Muscle of leg (tissue), 16 donors: ENCODE measurements at places on chromosomes 6 and 20. TPM values are rescaled to one million over a fixed set of nuclear protein-coding genes. Genes with fewer than 3 reads are reported as not detected.

DNA sequence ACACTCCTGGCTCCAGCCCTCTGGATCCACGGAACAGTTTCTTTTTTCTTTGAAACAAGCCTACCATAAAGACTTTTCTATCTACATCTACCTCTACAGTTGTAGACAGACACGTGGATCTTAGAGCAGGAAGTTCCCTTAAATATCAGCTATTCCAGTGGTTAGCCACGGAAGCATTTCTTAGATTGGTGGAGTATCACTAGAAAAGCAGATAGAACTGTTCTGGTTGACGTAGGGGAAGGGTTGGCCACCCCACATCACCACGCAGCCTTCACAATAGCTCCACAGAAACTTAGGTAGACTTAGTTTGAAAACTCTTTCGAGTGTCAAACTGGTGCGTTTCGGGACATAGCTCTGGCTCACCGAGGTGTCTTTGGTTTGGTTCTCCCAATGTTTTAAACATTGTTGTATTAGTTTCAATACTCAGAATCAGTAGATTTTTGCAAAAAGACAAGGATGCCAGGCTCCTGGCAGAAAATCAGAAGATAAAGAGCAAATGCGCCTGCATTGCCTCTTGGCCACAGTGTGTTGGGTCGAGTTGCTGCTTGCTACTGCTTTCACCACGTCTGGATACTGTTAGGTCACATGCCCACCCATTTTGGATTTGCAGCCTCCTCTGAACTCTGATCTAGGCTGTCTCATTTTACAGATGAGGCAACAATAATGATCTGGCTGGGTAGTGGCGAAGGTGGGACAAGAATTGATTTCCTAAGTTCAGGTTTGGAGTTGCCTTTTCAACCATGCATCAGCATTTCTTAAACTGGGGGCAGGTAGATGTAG is 71.5 kb upstream of the DTNBP1 start:
- H3K36me3 ChIP-seq, result no peaks in the 10 kb centered on the region
- no peak overlapping the region for H3K4me3 ChIP-seq
- H3K27ac ChIP-seq, result no peak overlapping the region
- no peak for DNase-seq
- no peaks in the 10 kb centered on the region for H3K27me3 ChIP-seq
- H3K4me1 ChIP-seq, result no peaks in the 10 kb centered on the region

- H3K4me3 ChIP-seq, result no peak overlapping the region
- no peaks in the 10 kb centered on the region for H3K36me3 ChIP-seq
- DNase-seq, result no peak
- no peaks in the 10 kb centered on the region for H3K4me1 ChIP-seq
Observed at GRCh38 chr6:93644611-93645010, 225.3 kb upstream of the EPHA7 start.

GRCh38 chr6:124963416-124963785 is 1.2 kb downstream of the RNF217 start:
- H3K27me3 ChIP-seq, result no peaks in the 10 kb centered on the region
- no peaks in the 10 kb centered on the region for H3K36me3 ChIP-seq
- H3K4me1 ChIP-seq, result peaks cover 2% of the 10 kb centered on the region
- H3K4me3 ChIP-seq, result peak overlapping the region; percentile 85
- peak; percentile 55 for DNase-seq

- peaks cover 10% of the 10 kb centered on the region for H3K4me1 ChIP-seq
- peaks cover 13% of the 10 kb centered on the region for H3K27me3 ChIP-seq
- peak overlapping the region; percentile 38 for H3K4me3 ChIP-seq
- no peak overlapping the region for H3K27ac ChIP-seq
- no peaks in the 10 kb centered on the region for H3K36me3 ChIP-seq
Observed at GRCh38 chr6:28657381-28657768, 131.7 kb downstream of the GPX5 start.

The POPDC3 gene
- 48.5 TPM for total RNA-seq

GRCh38 chr6:151269321-151269995 is 29.7 kb downstream of the AKAP12 start:
- H3K36me3 ChIP-seq, result no peaks in the 10 kb centered on the region
- H3K4me1 ChIP-seq, result no peaks in the 10 kb centered on the region
- H3K27ac ChIP-seq, result peak overlapping the region; percentile 65
- H3K27me3 ChIP-seq, result no peaks in the 10 kb centered on the region
- DNase-seq, result peak; percentile 95

The UNC93A gene
- total RNA-seq, result not detected

DNA sequence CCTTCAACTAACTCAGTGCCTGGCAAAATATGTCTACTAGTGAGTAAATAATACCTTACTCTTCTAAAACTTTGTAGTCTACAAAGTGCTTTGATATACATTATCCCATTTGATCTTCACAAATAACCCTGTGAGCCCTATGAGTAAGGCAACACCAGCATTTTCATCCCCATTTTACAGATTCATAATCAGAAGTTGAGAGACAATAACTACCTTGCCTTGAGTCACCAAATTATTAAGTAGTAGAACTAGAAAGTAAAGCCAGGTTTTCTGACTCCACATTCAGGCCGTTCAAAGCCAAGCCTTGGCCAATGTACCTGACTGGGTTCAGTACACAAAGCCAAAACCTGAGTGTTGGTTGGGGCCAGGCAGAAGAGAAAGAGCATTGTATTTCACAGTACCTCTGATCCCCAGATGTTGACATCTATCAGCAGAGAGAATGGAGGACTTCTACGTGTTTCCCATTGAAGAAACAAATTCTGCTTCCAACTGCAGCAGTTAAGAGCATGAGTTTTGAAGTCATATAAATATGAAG is 111.3 kb upstream of the LGSN start:
- H3K4me3 ChIP-seq, result no peak overlapping the region
- no peak for DNase-seq
- H3K4me1 ChIP-seq, result no peaks in the 10 kb centered on the region
- H3K36me3 ChIP-seq, result no peaks in the 10 kb centered on the region
- H3K27ac ChIP-seq, result no peak overlapping the region
- no peaks in the 10 kb centered on the region for H3K27me3 ChIP-seq

DNA sequence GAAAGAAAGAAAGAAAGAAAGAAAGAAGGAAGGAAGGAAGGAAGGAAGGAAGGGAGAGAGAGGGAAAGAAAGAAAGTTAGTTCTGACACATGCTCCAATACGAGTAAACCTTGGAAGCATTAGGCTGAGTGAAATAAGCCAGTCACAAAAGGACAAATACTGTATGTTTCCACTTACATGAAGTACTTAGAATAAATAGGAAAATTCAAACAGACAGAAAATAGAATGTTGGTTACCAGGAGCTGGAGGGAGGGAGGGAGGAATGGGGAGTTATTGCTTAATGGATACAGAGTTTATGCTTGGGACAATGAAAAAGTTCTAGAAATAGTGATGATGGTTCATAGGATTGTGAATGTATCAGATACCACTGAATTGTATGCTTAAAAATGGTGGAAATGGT is 75.2 kb upstream of the CDH4 start:
- peaks cover 2% of the 10 kb centered on the region for H3K4me1 ChIP-seq
- no peak overlapping the region for H3K4me3 ChIP-seq
- H3K27me3 ChIP-seq, result peaks cover 3% of the 10 kb centered on the region
- no peak overlapping the region for H3K27ac ChIP-seq
- no peaks in the 10 kb centered on the region for H3K36me3 ChIP-seq

- no peak for DNase-seq
- H3K4me1 ChIP-seq, result no peaks in the 10 kb centered on the region
- H3K27ac ChIP-seq, result no peak overlapping the region
Observed at GRCh38 chr6:25660512-25660911, 8.5 kb downstream of the SCGN start.

- H3K4me1 ChIP-seq, result peaks cover 42% of the 10 kb centered on the region
- H3K36me3 ChIP-seq, result no peaks in the 10 kb centered on the region
- H3K27ac ChIP-seq, result peak overlapping the region; percentile 45
- H3K27me3 ChIP-seq, result no peaks in the 10 kb centered on the region
- DNase-seq, result peak; percentile 94
- no peak overlapping the region for H3K4me3 ChIP-seq
Observed at GRCh38 chr20:58647796-58648501, 3.1 kb upstream of the STX16 start.

The SMIM28 gene
- not detected for total RNA-seq

DNA sequence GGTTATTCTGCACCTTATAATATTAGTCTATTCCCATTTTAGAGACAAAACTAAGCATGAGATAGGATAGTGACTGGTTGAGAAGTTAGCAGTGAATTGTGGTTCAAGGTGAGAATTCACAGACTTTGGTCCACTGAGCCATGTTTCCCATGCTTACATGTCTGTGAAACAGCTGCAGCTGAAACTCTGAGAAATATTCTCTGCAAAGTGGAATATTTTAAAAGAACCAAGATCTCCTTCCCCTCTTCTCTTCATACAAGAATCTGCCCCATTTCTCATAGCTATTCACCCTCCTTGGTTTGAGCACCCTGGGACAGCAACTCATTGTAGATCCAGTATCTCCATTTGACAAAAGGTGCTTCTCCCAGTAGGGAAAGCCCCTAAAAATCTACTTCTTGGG is 70.2 kb upstream of the TMEM170B start:
- no peaks in the 10 kb centered on the region for H3K27me3 ChIP-seq
- no peaks in the 10 kb centered on the region for H3K4me1 ChIP-seq
- no peak overlapping the region for H3K4me3 ChIP-seq
- no peak for DNase-seq
- H3K27ac ChIP-seq, result no peak overlapping the region
- H3K36me3 ChIP-seq, result no peaks in the 10 kb centered on the region

DNA sequence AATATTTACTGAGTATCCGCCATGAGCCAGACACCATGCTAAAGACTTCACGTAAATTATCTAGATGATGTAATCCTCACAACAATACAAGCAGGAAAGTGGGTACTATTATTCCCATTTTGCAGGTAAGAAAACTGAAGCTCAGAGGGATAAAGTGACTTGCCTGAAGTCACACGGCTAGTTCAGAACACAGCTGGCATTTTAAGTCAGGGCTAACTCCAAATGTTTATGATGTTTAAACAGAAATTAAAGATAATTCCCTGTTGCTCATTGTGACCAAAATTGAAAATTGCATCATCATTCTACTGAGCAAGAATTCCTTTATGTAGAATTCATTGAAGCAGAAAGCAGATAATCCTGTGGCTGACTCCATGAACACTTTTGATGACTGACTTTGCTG is 71.3 kb upstream of the STXBP5 start:
- DNase-seq, result no peak
- H3K27ac ChIP-seq, result no peak overlapping the region
- H3K4me3 ChIP-seq, result no peak overlapping the region
- H3K4me1 ChIP-seq, result no peaks in the 10 kb centered on the region
- H3K27me3 ChIP-seq, result no peaks in the 10 kb centered on the region

The OPN5 gene
- 0.18 TPM for total RNA-seq

The WFDC2 gene
- 0.13 TPM for total RNA-seq

GRCh38 chr6:47780510-47781356 is 1.1 kb upstream of the OPN5 start:
- peak; percentile 70 for DNase-seq
- no peaks in the 10 kb centered on the region for H3K36me3 ChIP-seq
- H3K27ac ChIP-seq, result no peak overlapping the region
- no peaks in the 10 kb centered on the region for H3K4me1 ChIP-seq
- H3K27me3 ChIP-seq, result no peaks in the 10 kb centered on the region
- no peak overlapping the region for H3K4me3 ChIP-seq

The REM1 gene
- 9.6 TPM for total RNA-seq

The SSTR4 gene
- total RNA-seq, result not detected

The RIMS4 gene
- total RNA-seq, result 5.7 TPM

- peaks cover 35% of the 10 kb centered on the region for H3K4me1 ChIP-seq
- peak overlapping the region; percentile 41 for H3K4me3 ChIP-seq
- H3K27ac ChIP-seq, result peak overlapping the region; percentile 93
- peaks cover 47% of the 10 kb centered on the region for H3K27me3 ChIP-seq
- peak; percentile 96 for DNase-seq
Observed at GRCh38 chr20:47785854-47786764, 828 bp upstream of the SULF2 start.

DNA sequence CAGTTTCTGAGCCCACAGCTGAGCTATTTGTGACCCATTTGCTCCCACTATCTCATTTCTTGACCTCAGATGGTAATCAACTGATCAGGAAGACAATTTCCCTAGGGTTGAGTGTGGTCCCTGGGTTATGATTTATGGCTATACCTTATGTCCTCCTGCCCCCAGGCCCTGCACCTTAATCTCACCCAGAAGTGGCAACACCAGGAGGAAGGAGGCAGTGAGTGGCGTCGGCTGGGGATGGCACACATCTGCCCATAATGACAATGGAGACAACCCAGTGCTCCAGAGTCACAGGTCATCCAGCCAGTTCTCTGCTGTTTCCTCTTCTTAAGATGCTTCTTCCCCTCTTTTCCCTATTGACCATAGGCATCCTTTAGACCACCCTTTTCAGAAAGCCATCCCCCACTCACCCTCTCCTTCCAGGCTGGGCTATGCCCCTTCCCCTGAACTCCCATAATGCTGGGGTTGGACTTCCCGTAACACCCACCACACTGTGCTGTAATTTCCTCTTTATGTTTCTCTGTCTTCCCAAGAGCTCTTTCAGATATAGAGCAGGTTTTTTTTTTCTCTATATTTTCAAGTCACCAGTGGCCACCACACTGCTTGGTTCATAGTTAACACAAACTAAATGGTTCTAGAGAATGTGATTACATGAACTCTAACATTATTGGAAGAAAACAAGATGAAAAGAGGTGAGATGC is 8.0 kb downstream of the TRIM10 start:
- H3K27ac ChIP-seq, result no peak overlapping the region
- H3K4me3 ChIP-seq, result no peak overlapping the region
- H3K4me1 ChIP-seq, result peaks cover 2% of the 10 kb centered on the region
- H3K27me3 ChIP-seq, result peaks cover 12% of the 10 kb centered on the region

- no peak overlapping the region for H3K27ac ChIP-seq
- H3K27me3 ChIP-seq, result no peaks in the 10 kb centered on the region
- DNase-seq, result no peak
Observed at GRCh38 chr20:52405417-52405816, 213.8 kb upstream of the ZFP64 start.

- no peak overlapping the region for H3K4me3 ChIP-seq
- no peak overlapping the region for H3K27ac ChIP-seq
- H3K4me1 ChIP-seq, result no peaks in the 10 kb centered on the region
- H3K36me3 ChIP-seq, result no peaks in the 10 kb centered on the region
- H3K27me3 ChIP-seq, result no peaks in the 10 kb centered on the region
Observed at GRCh38 chr20:23582293-23582692, 14.0 kb upstream of the CST9L start.

The DDX43 gene
- total RNA-seq, result 0.35 TPM

- no peaks in the 10 kb centered on the region for H3K27me3 ChIP-seq
- H3K36me3 ChIP-seq, result no peaks in the 10 kb centered on the region
- peak; percentile 47 for DNase-seq
- H3K27ac ChIP-seq, result peak overlapping the region; percentile 10
- peaks cover 25% of the 10 kb centered on the region for H3K4me1 ChIP-seq
Observed at GRCh38 chr6:296151-297122, 4.2 kb downstream of the DUSP22 start.

- H3K4me3 ChIP-seq, result no peak overlapping the region
- no peaks in the 10 kb centered on the region for H3K27me3 ChIP-seq
- DNase-seq, result no peak
- H3K36me3 ChIP-seq, result no peaks in the 10 kb centered on the region
Observed at GRCh38 chr6:112466373-112467151, 119.4 kb downstream of the RFPL4B start.

The CEP57L1 gene
- 30.9 TPM for total RNA-seq

The RHAG gene
- total RNA-seq, result 0.35 TPM
